A549 (cell line): ENCODE measurements at places on chromosomes 6 and 20.

DNA sequence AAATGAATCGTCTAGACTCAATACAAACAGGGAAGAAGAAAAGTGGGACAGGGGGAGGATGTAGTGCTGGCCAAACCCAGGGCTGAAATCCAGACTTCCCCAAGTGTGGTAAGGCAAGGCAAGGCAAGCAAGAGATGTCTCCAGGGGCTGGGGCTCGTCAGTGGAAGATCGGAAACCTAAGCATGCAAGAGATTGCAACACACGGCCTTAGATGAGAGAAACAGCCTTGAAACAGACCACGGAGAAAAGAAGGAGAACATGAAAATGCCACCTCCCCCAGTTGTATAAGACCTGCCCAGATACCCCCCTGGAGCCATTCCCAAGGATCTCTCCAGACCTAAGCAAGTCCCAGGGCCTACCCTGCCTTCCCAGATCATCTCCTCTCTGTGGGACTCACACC is 20.0 kb downstream of the VEGFA start:
- no peak for DNase-seq

DNA sequence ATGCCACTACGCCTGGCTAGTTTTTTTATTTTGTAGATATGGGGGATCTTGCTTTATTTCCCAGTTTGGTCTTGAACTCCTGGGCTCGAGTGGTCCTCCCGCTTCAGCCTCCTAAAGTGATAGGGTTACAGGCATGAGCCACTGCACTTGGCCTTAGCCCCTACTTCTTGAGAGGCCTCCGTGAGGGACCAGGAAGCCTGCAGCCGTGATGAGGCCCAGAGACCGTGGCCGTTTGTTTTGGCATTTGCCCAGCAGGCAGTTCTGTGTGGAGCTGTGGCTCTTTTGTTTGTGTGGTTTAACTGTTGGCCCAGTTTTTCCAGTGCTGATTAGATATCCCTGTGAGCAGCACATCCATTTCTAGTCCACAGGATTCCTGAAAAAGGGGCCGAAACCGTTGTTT is 39.8 kb downstream of the SRSF3 start:
- DNase-seq: no peak

GRCh38 chr6:117307655-117308054 is 42.3 kb downstream of the VGLL2 start:
- no peak for DNase-seq

DNA sequence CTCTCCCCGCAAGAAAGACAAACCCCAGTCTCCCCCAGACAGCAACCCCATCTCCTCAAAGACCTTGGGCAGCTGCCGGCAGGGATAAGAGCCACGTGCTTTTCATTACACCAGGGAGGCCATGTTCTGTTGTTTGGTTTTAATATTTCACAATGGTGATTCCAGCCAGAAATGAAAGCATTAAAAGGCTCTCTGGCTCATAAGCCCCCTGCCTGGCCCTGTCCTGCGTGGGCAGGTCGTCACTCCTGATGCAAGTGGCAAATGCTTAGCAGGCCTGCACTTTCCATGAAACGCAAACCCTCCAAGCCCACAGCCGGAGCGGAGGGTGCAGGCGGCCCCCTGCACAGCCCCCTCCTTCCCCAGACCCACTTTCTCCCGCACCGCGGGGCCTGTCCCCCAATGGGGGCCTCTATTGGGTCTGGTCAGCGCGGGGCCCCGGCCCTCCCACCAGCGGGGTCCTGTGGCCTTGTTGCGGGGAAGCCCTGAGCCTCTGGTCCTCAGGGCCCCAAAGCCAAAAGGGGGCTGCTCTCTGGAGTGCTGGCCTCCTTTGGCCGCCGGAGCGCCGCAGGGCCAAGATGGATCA is 77.2 kb downstream of the TMEM242 start:
- DNase-seq: no peak
